T-cell (primary cell): ENCODE measurements at places on chromosomes 11 and 22.

GRCh38 chr22:17100621-17101020, 15.8 kb downstream of the IL17RA start:
- no peak for DNase-seq

DNA sequence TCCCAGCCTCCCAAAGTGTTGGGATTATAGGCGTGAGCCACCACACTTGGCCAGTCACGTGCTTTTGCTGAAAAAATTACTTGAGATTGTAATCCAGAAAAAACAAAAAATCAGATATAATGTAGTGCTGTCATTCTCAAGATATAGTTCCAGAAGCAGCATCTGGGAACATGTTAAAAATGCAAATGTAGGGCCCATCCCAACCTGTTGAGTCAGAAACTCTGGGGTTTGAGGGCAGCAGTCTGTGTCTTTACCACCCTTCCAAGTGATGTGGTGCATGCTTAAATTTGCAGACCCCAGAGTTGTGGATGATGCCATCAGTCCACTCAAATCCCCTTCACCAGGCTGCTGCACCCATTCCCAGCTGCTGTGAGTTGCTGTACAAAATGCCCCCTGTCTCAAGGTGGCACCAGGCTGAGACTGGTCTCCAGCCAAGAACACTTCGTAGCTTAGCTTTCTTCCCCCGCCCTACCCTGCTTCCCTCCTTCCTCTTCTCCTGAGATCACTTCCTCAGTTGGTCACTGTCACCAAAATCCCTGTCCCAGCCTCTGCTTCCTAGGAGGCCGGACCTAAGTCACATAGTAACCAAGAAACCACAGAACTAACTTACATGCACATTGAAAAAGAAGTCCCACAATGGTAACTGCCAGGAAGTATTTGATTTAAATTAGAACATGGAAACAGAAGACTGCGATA, 18.2 kb upstream of the ARRB1 start:
- DNase-seq = no peak

DNA sequence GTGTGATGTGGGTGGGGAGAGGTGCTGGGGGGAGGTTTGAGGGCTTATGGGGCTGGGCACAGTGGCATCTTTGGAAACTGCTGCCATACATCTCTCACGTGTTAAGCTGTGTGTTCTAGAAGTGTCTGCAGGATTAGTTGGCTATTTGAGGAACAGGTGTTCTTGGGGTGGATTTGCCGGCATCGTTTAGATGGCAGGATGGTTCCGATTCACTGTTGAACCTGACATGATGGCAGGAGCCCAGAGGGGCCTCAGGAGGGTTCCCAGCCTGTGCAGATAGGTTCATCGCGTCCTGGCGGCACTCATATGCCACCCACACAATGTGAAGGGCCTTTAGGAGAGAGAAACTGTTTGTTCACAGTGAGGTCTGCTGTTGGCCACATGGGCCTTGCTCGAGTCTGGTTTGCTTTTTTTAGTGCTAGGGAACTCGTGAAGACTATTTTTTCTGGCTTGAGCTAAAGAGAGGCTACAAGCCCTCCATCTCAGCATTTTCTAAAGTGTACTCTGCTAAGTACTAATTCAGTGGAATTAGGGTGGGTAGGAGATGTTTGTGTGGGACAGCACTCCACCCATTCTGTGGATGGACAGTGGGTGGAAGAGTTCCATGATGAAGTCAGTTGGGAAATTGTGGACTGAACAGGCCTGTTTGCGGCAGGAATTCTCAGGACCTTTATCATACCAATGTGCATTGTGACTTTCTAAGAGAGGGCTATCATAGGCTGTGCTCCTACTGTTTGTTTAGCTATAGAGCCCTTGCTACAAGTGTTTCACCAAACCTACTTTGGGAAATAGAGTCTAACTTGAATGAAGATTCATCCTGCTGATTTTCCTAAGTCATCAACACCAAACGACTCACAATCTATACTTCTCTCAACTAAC, 55.4 kb upstream of the PLET1 start:
- no peak for DNase-seq

- DNase-seq = no peak
These were observed 248.1 kb downstream of the CNTN5 start for GRCh38 chr11:99268886-99269285.
